ENCODE measurements at places on chromosomes 7 and 10.
A peak's percentile ranks its signal among the peaks of the same experiment; 100 is the strongest.

DNA sequence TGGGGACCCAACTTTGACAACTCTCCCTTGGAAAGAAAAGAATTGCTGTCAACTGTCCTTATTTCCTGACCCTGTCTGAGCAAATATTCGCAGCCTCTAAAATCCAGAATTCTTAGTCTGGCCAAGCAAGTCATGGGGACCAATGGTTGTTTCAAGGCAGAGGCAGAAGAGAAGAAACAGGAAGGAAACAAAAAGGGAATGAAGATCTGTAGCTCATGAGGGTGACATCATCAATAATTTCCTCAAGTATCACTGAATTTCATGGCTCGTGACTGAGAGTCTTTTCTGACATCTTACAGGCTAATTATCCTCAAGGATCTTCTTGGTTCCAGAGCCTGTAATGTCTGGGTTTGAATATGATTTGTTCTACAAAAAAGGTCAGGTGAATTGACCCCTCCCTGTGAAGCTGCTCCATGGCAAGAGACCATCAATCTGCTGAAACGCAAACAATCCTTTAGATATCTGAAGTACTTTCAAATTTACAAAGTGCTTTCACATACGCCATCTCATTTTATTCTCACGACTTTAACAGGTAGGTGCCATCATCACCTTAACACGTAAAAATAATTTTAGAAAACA lies 5.8 kb downstream of the CDK6 start:
- DNase-seq, result no peak

DNA sequence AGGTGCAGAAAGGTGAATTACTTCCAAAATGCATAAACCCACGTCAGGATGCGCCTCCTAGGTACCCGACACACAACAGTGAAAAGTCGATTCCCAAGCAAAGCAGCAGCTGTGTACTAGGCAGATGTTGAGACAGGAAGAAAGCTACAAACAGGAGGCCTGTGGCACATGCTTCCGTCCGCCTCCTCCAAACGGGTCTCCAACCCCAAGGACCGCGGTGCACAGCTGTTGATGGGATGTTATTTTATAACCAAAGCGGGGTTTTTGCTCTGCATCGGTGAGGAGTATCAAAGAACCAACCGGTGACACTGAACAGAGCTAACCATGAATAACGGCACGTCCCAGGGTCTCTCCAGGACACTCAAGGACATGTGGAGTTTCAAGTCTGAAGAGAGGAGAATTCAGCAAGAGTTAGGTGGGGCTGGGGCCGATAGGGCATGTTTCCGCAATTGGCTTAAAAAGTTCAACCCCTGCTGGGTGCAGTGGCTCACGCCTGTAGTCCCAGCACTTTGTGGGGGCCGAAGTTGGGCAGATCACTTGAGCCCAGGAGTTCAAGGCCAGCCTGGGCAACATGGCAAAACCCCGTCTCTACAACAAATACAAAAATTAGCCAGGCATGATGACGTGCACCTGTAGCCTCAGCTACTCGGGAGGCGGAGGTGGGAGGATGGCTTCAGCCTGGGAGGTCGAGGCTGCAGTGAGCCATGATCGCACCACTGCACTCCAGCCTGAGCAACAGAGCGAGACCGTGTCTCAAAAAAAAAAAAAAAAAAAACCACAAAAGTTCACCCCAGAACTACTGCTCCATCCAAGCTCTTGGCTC lies 108.0 kb downstream of the SMURF1 start:
- DNase-seq, result no peak

GRCh38 chr7:145489609-145490008 lies 627.0 kb upstream of the CNTNAP2 start:
- no peak for DNase-seq

GRCh38 chr10:132110713-132111112 lies 45.0 kb downstream of the JAKMIP3 start:
- DNase-seq, result peak; percentile 44

GRCh38 chr10:51031950-51032349 lies 42.3 kb upstream of the PRKG1 start:
- DNase-seq, result no peak

DNA sequence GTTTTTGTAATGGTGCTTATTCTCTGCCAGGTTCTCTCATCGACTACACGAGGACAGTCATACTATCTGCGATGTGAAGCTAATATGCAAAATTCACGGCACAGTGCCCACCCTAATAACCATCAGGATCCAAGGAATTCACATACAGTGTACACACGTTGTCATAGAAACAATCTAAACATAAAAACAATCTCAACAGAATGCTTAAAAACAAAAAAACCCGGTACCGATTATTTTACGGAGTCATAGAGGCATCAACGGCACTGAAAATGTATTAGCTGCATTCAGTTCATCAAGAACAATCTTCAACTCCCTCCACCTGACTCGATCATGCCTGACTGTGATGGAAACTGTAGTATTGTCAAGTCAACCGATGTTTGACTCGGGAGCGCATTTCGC lies 628 bp downstream of the MRPS33 start:
- no peak for DNase-seq

DNA sequence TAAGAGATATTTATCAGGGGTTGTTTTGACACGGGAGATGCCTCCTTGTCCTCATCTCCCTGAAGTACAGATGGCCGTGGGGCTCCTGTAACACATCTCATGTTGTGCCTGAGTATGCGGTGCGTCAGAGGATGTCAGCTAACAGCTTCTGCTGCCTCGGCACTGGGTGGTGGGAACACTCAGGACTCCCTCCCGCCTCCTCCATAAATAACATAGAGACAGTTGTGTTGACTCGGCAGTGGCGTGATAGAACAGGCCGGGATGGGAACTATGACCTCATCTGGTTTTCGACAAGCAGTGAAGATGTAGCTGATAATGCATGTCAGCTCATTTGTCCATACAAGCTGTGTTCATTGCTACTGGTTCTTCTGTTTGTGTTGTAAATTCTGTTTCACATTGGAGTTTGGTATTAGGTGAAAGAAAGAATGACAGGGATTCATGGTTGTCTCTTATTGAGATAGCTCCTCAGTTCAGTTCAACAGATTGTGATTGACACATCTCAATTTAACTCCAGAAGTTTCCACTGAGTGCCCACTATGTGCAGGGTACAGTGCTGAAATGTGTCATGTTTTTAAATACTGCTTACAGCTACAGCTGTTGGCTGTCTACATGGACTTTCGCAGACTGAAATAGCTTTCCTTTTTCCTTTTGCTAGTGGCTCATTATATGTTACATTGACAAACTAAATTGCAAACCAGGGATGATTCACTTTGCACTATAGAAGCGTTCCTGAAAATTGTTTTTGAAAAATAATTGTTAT lies 87.4 kb downstream of the CHN2 start:
- DNase-seq, result no peak

GRCh38 chr7:26624839-26625238 lies 239.6 kb downstream of the SKAP2 start:
- DNase-seq, result no peak

- no peak for DNase-seq
These were observed 158.9 kb downstream of the KLF6 start for GRCh38 chr10:3625959-3626751.

- DNase-seq, result no peak
These were observed 745 bp upstream of the ORAI2 start for GRCh38 chr7:102432442-102433218.

- DNase-seq, result no peak
These were observed 37.8 kb upstream of the LRRC17 start for GRCh38 chr7:102874966-102875365.

GRCh38 chr10:80589726-80590373 lies 52.1 kb downstream of the SH2D4B start:
- no peak for DNase-seq

GRCh38 chr10:25532213-25532612 lies 357.4 kb downstream of the GPR158 start:
- no peak for DNase-seq

DNA sequence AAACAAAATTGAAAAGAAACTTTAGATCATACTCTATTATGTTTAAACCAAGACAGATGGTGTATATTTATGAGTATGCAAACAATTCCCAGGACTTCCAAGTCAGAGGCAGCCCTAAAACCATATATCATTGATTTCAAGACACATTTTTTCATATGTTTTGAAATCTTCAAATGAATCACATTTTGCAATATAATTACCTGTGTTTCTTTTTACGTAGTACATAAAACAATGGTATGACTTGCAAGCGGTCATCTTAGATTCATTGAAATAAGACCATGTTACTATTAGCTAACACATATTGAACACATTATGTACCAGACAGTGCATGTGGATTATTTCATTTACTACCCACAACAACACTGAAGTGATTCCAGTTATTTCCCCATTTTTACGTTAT lies 14.9 kb downstream of the SMURF1 start:
- no peak for DNase-seq

- no peak for DNase-seq
These were observed 80.7 kb upstream of the CXCL12 start for GRCh38 chr10:44465401-44466115.

- no peak for DNase-seq
These were observed 57.2 kb upstream of the ANK3 start for GRCh38 chr10:60446851-60447250.

GRCh38 chr10:2929480-2930258 lies 137.7 kb upstream of the PFKP start:
- DNase-seq, result no peak

- DNase-seq, result peak; percentile 70
These were observed 223.5 kb upstream of the PHYHIPL start for GRCh38 chr10:58952747-58953466.

GRCh38 chr10:91251430-91252056 lies 31.1 kb downstream of the PCGF5 start:
- DNase-seq, result no peak

DNA sequence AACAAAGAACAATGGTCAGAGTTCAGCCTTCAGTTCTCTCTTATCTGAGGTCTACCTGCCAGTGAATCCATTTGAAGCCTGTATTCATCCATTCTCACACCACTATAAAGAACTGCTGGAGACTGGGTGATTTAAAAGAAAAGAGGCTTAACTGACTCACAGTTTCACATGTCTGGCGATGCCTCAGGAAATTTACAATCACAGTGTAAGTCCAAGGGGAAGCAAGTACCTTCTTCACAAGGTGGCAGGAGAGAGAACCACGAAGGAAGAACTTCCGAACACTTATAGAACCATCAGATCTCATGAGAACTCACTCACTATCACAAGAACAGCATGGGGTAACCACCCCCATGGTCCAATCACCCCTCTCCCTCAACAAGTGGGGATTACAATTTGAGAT lies 33.0 kb upstream of the SLC25A13 start:
- no peak for DNase-seq

- no peak for DNase-seq
These were observed 130.6 kb upstream of the EFCAB10 start for GRCh38 chr7:105711726-105712402.

GRCh38 chr10:29250066-29250465 lies 38.8 kb upstream of the LYZL1 start:
- DNase-seq, result no peak

DNA sequence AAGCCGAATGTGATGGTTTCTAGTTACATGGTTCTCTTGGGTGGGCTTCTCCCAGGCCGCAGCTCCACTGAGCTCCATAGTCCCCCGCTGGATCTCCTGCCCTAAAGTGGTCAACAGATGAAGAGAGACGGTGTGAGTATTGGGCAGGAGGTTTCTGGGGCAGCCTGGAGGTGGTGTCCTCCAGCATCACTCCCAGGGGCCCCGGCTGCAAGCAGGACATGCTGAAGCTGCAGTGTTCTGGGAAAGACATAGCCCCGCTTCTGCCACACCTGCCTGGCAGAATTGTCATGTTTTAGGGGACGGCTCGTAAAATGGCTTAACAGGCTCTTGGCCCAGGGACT lies 40.4 kb downstream of the CALML3 start:
- peak; percentile 42 for DNase-seq

DNA sequence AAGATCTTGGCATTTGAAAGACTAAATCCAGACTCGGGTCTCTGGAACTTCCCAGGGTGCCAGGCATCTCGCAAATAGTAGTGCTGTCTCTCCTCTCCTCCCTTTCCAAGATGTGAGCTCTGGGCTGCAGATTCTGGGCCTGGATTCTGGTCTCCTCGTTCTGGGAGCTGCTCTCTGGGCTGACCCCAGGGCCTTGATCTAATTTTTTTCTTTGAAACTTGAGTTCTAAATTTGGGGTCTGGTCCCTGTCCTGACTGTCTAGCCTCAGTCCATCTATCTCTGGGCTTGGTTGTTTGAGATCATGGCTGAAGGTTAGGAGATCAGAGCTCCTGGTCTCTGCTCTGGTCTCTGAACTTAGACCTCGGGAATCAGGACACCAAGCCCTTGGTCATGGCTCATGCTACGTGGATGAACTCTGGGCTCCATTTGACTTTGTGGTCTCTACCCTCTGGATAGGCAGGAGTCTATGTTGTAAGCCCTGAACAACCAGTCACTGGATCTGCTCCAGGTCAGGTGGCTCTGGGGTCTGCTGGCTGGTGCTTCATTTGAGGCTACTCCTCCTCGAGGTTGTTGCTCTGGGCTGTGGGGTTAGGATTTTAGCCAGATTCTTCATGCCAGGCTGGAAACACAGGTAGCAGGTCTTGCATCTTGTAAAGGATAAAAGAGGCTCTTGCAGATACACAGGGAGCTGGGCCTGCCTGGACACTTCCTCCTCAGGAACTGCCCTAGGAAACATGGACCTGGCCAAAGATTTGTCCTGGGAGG lies 8.0 kb upstream of the MBL2 start:
- DNase-seq, result no peak

DNA sequence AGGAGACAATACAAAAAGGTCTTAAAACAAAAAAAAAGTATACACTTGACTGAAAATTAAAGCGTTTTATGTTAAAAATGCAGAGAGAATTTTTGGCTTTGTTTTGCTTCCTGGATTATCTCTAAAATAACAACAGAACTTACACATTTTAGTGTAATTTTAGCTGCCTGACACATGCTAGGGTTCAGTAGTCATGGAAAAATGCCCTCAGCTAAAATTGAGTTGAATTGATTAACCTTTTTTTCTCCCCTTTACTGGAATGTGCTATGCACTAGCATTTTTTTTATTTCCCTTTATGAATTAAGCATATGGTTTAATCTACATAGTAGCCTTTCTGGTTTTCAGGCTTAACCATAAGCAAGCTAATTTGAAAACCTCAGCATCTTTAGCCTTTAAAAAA lies 89.9 kb downstream of the ZNF277 start:
- no peak for DNase-seq

- peak; percentile 55 for DNase-seq
These were observed 136.5 kb upstream of the UNC5B start for GRCh38 chr10:71075759-71076472.

GRCh38 chr7:94650147-94651051 lies 5.5 kb downstream of the SGCE start:
- no peak for DNase-seq

DNA sequence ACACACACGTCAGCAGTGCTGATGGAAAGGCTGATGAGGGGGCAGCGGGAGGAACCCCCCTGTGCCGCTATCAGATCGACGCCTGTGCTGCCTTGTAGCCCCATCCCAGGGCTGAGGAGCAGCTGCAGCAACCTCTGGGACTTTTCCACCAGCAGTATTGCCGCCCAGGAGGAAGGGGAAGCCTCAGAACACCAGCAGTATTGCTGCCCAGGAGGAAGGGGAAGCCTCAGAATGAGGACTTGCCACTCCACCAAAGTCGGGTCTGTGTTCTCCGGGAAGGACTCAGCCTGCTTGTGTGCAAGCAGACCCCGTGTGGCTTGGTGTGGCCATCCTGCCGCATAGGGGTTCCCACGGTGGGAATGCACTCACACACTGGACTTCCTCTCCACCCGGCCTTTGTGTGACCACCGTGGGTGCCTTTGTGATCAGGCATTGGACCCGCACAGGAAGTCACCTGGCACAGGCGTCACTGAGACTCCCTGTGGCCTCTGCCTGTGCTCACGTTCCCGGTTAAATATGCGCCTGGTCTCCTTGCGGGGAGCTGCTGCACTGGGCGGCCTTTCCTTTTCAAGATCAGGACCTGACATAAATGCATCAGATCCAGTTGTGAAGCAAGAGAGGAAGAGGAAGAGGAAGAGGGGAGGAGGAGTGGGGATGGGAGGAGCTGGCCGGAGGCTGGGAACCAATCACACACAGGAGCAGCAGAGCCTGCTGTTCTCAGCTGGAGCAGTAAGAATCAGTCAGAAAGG lies 248.5 kb downstream of the DNAJB6 start:
- no peak for DNase-seq

Measured in left forelimb (tissue), 1 donor.